Activated naive CD8-positive, alpha-beta T cell treated with anti-CD3 and anti-CD28 coated beads for 36 hours (primary cell): ENCODE measurements at places on chromosomes 7 and 10. TPM values are rescaled to one million over a fixed set of nuclear protein-coding genes. Genes with fewer than 3 reads are reported as not detected.

DNA sequence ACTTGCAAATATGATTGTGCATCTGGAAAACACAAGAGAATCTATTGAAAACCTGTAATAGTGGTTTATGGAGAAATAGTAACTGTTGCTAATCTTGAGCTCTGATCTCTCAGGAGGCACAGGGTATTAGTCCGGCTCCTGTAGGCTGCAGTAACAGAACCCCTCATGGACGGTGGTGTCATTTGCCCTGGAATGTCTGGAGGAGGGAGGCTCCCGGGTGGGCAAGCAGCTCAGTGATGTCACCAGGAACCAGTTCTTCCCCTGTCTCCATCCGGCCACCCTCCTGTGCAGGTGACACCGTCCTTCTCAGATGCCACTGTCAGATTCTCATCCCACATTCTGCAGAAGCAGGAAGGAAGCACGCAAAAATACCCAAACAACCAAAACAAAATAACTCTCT lies 29.3 kb downstream of the INPP5A start:
- no peak overlapping the region for H3K27ac ChIP-seq
- H3K4me1 ChIP-seq, result peaks cover 15% of the 10 kb centered on the region
- no peaks in the 10 kb centered on the region for H3K36me3 ChIP-seq
- H3K4me3 ChIP-seq, result no peak overlapping the region
- no peak for DNase-seq

DNA sequence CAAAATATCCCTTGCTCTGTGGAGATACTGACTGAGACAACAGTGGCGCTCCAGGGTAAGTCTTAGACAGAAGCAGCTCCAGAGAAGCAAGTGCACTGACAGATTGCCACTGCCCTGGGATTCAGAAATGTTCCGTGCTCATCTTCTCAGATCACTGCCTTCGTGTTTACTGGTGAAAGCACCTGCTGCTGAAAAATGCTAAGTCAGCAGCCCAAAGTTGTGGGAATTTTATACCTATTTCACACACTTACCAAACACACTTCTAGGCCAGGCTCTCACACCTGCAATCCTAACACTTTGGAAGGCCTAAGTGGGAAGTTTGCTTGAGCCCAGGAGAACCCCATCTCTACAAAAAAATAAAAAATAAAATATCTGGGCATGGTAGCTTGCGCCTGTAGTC lies 63.2 kb upstream of the DLX6 start:
- H3K4me3 ChIP-seq, result no peak overlapping the region
- no peak overlapping the region for H3K27ac ChIP-seq
- H3K27me3 ChIP-seq, result peaks cover 5% of the 10 kb centered on the region
- no peaks in the 10 kb centered on the region for H3K36me3 ChIP-seq
- H3K4me1 ChIP-seq, result no peaks in the 10 kb centered on the region

GRCh38 chr7:108525327-108525984 lies 479 bp downstream of the PNPLA8 start:
- DNase-seq, result peak; percentile 75
- no peaks in the 10 kb centered on the region for H3K27me3 ChIP-seq
- H3K36me3 ChIP-seq, result no peaks in the 10 kb centered on the region
- H3K27ac ChIP-seq, result peak overlapping the region; percentile 98
- H3K4me1 ChIP-seq, result peaks cover 42% of the 10 kb centered on the region

Gene C10orf143
- 3.8 TPM for total RNA-seq

Gene DKK1
- not detected for total RNA-seq

Gene AKR1C1
- total RNA-seq, result 0.14 TPM

- H3K36me3 ChIP-seq, result peaks cover 35% of the 10 kb centered on the region
- DNase-seq, result no peak
- H3K4me3 ChIP-seq, result peak overlapping the region; percentile 94
- peak overlapping the region; percentile 94 for H3K27ac ChIP-seq
- peaks cover 47% of the 10 kb centered on the region for H3K4me1 ChIP-seq
Observed at GRCh38 chr10:103916254-103916653, 1.7 kb downstream of the STN1 start.

DNA sequence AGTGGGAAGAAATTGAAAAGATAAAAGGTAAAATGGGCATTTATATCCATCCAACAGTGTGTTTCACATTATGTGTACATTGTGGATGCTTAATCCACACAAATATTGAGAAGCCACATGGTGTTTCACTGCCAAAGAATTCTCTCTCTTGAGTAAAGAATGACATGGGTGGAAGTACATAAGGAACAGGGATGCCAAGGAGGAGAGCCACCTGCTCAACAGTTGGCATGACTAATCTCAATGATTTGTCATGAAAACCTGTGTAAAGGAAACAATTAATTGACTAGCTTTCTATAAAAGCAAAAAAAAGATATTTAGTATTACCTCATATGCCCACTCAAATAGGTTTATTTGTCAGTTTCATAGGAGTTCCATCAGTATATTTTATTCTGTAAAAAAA lies 43.1 kb downstream of the MAGI2 start:
- H3K4me3 ChIP-seq, result no peak overlapping the region
- DNase-seq, result no peak
- no peaks in the 10 kb centered on the region for H3K36me3 ChIP-seq
- H3K27me3 ChIP-seq, result peaks cover 4% of the 10 kb centered on the region

GRCh38 chr10:58648131-58648530 lies 135.5 kb downstream of the BICC1 start:
- H3K27me3 ChIP-seq, result no peaks in the 10 kb centered on the region
- H3K27ac ChIP-seq, result no peak overlapping the region

DNA sequence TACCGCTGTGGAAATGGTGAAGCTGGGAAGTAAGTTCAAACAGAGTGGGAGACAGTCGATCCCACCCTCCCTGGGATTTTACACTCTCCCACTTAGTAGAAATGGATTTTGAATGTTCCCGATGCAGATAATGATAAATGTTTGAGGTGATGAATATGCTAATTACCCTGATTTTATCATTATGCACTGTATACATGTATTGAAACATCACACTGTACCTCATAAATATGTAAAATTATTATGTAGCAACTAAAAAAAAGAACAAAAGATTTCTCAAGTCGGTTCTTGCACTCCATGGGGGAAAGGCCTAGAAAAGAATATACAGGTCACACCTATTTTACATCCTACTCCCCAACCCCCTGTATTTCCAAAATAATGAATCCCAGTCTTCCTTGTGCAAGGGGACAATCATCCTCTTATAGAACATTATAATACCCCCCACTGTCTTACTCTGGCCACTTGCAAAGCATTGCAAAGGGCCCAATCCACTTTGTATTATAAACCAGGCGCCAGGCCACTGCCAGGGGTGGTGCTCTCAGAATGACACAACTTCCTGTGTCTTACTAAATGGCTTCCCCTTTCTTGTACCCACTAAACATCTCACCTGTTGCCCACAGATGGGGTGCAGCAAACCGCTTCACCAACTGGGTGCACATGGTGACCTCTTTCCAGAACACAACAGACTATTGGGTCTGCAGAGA lies 20.6 kb upstream of the OR2AE1 start:
- no peaks in the 10 kb centered on the region for H3K27me3 ChIP-seq
- peaks cover 5% of the 10 kb centered on the region for H3K4me1 ChIP-seq
- DNase-seq, result no peak
- peaks cover 24% of the 10 kb centered on the region for H3K36me3 ChIP-seq
- peak overlapping the region; percentile 32 for H3K27ac ChIP-seq

DNA sequence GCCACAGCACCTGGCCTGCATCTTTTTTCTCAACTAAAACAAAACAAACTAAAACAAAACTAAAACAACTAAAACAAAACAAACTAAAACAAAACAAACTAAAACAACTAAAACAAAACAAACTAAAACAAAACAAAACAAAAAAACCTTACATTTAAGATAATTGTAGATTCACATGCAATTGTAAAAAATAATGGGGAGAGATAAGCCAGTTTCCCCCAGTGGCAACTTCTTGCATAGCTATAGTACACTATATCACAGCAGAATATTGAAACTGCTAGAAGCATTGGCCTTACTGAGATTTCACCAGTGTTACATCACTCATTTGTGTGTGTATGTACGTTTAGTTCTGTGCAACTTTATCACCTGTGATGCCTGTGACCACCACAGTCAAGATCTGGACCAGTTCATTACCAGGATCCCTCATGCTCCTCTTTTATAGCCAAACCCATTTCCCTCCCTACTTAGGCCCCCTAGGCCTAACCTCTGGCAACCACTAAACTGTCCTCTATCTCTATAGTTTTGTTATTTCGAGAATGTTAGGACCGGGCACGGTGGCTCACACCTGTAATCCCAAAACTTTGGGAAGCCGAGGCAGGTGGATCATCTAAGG lies 9.3 kb downstream of the FXYD4 start:
- no peak overlapping the region for H3K4me3 ChIP-seq
- H3K27me3 ChIP-seq, result no peaks in the 10 kb centered on the region
- peaks cover 4% of the 10 kb centered on the region for H3K36me3 ChIP-seq
- no peak for DNase-seq
- H3K27ac ChIP-seq, result no peak overlapping the region

DNA sequence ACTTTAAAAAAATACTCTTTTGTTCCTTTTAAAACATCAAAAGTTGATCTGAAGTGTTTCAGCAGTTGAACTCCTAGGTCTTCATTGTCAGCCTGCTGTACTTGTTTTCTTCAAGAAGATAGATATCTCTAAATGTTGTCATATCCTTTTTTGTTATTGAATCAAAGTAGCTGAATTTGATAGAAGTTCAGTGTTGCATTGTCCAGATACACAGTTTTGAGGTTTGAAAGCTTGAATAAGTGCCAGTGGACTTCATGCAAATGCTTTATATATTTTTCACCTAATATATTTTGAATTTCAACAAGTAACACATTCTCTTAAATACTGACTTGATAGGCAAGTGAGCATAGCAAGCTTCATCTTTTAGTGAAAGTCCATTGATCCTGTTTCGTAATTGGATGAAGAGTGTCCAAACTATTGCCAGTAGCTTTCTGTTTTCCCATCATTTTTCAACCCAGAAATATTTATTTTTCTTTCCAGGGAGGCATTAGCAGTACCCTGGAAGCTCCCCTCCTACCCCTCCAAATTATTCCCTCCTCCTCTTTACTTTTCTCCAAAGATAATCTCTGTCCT lies 114.4 kb downstream of the TPST1 start:
- no peak overlapping the region for H3K4me3 ChIP-seq
- no peaks in the 10 kb centered on the region for H3K27me3 ChIP-seq
- no peaks in the 10 kb centered on the region for H3K4me1 ChIP-seq
- no peak overlapping the region for H3K27ac ChIP-seq

DNA sequence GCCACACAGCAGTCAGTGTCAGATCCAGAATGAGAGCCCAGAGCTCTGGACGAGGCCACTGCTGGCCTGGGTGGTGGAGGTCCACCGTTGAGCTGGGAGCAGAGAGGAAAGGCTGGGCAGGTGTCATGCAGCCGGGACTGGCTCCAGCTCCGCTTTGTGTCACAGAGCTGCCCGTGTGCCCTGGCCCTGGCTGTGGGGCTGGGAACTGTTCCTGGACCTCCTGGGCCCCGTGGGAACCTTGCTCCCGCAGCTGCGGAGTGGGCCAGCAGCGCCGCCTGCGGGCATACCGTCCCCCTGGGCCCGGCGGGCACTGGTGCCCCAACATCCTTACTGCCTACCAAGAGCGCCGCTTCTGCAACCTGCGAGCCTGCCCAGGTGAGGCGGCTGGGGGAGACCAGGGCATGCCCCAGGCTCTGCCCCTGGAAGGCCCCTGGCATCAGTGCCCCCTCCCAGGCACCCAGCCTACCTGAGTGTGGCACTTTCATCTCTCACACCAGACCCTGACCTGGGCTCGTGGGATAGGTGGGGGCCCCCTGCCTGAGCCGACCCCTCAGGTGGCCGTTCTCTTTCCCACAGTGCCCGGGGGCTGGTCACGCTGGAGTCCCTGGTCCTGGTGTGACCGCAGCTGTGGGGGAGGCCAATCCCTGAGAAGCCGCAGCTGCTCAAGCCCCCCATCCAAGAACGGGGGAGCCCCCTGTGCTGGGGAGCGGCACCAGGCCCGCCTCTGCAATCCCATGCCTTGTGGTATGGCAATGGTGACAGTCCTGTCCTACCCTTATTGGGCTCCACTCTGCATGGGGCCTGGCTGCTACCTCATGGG lies 18.8 kb upstream of the ZNF862 start:
- H3K36me3 ChIP-seq, result no peaks in the 10 kb centered on the region
- no peak overlapping the region for H3K27ac ChIP-seq
- no peak for DNase-seq
- no peaks in the 10 kb centered on the region for H3K4me1 ChIP-seq
- H3K27me3 ChIP-seq, result no peaks in the 10 kb centered on the region

DNA sequence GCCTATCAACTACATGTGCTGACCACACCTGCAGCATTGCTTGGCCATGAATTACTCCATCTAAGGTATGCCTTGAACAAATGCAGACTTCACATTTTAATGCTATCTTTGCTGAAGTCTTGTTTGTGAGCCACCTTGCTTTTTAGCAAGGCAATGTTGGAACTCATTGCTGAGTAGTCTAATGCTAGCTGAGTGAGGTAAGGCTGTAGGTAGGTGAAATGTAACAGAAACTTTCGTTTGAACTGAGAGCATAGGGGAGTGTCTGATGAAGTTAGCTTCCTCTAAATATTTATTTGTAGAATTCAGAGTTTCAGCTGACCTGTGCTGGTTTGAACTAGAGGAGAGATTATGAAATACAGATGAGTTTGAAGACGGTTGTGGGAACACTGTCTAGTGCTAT lies 238.5 kb downstream of the SEMA3A start:
- no peaks in the 10 kb centered on the region for H3K4me1 ChIP-seq
- no peak overlapping the region for H3K4me3 ChIP-seq
- no peak for DNase-seq
- H3K27ac ChIP-seq, result no peak overlapping the region

Gene NRBF2
- 27.6 TPM for total RNA-seq

GRCh38 chr10:112307358-112308124 lies 24.3 kb downstream of the TECTB start:
- no peaks in the 10 kb centered on the region for H3K36me3 ChIP-seq
- H3K27me3 ChIP-seq, result peaks cover 27% of the 10 kb centered on the region
- no peaks in the 10 kb centered on the region for H3K4me1 ChIP-seq
- H3K4me3 ChIP-seq, result no peak overlapping the region
- peak; percentile 31 for DNase-seq

Gene AGMO
- total RNA-seq, result not detected

Gene CARD11
- total RNA-seq, result 108 TPM

DNA sequence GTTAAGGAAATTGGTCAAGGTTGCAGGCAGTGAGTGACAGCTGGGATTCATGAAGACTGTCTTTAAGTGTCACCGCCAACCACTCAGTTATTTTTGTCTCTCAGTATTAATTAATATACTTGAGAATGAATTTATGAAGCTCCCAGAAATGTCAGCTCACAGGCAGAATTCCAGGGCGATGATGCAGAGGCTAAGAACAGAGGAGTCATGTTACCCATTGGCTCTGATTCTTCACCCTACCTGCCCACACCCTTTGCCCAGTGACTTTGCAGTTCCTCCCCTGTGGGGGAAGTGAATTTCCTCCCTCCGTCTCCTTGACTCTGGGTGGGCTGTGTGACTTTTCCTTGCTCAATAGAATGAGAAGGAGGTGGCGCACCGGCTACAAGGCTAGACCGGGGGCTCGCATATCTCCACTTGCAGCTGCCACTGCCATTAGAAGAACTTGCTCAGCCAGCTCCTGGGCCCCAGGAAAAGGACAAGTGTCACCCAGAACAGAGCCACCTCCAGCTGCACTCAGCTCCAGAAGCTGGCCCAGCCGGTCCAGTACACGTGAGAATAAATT lies 157.1 kb upstream of the PRKCQ start:
- H3K4me3 ChIP-seq, result no peak overlapping the region
- peaks cover 10% of the 10 kb centered on the region for H3K4me1 ChIP-seq
- H3K27me3 ChIP-seq, result peaks cover 25% of the 10 kb centered on the region
